IPS-NIHi11 (cell line): ENCODE measurements at places on chromosomes 6 and 20.

GRCh38 chr6:33789550-33789895 lies 593 bp upstream of the LEMD2 start:
- no peak for DNase-seq

GRCh38 chr20:51125780-51126179 lies 102.9 kb upstream of the KCNG1 start:
- no peak for DNase-seq

DNA sequence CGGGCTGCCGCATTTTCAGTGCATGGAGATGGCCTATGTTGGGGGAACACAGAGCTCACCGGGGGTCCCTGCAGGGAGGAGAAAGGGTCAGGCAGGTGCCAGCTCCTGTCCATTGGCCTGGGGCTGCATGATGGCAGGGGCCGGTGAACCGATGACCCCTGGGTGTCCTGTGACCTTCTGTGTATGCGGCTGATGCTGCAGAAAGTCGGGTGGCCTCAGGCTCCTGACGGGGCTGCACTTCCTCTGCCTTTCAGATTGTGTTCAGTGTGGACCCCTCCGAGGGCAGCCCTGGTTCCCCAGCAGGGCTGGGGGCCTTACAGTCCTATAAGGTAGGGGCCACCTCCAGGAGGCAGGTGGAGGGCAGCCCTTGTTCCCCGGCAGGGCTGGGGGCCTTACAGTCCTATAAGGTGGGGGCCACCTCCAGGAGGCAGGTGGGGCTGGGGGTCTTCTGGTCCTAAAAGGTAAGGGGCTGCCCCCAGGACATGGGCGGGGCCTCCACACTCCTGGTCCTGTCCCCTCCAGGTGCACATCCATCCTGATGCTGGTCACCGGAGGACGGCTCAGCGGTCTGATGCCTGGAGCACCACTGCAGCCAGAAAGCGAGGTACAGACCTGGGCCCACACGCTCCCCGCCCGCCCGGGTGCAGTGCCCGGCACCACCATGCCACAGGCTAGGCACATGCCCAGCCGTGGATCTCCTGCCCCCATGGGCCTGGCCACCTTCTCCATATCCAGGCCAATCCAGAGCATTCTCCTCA lies 11.0 kb upstream of the TNFRSF6B start:
- no peak for DNase-seq

- peak; percentile 29 for DNase-seq
Measured at GRCh38 chr20:40646361-40646760, 42.7 kb downstream of the MAFB start.

GRCh38 chr6:89410788-89411144 lies 1.3 kb downstream of the RRAGD start:
- no peak for DNase-seq

DNA sequence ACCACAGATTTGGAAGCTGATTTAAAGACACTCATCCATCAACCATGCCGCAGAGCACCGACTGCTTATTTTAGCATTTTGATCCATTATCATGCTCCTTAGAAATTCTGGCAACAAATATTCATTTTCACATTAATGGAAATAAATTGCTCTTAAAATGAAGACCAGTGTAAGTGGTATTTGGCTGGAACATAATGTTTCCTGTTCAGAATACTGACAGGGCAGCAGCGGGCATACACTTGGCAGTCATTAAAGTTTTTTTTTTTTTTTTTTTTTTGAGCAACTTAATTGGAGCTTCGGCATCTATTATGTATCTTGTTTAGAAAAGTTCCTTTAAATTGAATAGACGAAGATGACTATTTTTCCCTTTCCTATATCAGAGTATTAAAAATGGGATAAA lies 47.4 kb downstream of the MAP3K5 start:
- DNase-seq: no peak

GRCh38 chr6:131288214-131288613 lies 152.9 kb downstream of the AKAP7 start:
- no peak for DNase-seq

GRCh38 chr6:22113026-22113766 lies 183.6 kb downstream of the PRL start:
- no peak for DNase-seq

- no peak for DNase-seq
Measured at GRCh38 chr20:36499211-36499610, 42.1 kb upstream of the MYL9 start.

GRCh38 chr6:141677598-141678211 lies 455.0 kb upstream of the GJE1 start:
- peak; percentile 14 for DNase-seq

DNA sequence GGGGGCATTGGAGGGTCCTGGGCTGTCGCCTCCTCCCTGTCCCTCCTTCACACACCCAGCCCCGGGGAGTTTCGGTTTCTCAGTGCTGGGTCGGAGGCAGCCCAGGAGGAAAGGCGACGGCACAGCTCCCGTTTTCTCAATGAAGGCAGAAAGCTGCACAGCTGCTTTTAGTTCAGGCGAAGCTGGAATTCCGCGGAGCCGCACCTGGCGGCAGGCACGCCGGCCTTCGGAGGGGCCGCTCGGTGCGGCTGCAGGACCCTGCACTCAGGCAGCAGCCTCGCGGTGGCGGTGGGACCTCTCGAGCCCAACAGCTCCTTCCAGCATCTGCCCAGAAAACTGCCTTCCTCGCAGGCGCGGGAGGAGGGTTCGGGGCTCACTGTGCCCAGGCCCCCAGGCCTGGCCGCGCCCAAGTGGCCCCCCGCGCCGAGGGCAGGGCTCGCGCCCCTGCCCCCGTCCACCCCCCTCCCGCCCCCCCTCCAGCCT lies 4.6 kb downstream of the FOXQ1 start:
- peak; percentile 61 for DNase-seq

DNA sequence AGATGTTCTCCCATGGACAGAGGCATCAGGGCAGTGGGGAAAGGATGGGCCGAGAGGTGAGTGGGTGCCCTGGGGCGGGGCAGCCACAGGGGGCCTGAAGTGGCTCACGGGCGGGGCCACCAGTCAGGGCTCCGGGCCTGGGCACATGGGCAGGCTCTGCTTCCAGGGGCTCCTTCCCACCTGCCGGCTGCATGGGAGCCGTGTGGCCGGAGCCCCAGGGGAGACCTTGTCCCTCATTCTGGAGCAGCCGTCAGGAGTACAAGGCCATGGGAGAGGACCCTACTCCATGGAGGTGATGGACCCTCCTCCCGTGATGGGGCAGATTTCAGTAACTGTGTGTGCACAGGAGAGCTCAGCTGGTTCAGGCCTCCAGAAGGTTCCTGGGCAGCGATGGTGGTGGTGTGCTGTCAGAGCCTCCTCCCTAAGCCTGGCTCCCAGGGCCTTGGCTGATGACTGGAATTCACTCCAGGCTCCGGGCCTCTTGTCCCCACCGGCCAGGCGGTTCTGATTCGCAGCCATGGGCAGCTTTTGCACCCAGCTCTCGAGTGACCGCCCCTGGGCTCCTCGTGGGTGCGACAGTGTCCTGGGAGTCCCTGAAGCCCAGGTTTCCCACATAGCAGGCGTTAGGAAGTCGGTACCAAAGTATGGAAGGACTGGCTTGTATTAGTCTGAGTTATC lies 6.2 kb downstream of the SLCO4A1 start:
- DNase-seq: no peak

DNA sequence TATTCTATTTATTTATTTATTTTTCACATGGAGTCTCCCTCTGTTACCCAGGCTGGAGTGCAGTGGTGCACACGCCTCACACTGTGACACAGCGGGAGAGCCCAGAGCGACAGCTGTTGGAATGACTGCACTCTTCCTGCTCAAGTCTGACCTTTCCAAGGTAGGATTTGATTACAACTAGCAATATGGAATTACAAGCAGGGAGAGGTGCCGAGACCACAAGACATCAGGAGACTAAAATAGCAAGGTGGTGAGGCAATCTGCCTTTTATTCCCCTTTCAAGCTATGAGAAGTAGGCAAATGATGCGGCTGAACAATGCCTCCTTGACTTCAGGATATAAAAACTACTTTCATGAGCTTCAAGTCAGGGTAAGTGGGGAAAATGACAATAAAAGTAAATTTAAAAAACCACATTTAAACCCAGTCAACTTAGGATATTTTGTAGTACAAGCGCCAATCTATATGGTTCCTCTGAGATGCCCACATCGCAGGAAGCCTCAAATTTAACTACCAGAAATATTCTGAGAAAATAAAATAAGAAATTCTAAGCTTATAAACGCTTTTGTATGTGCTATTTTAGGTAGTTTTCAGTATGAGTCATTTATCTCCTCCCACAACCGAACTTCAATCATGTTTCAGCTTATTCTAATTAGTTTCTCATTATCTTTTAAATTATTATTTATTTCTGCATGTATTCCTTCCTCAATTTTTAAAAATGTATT lies 146.9 kb upstream of the SGK1 start:
- DNase-seq: peak; percentile 38

- no peak for DNase-seq
Measured at GRCh38 chr6:88168362-88168761, 2.2 kb upstream of the CNR1 start.

DNA sequence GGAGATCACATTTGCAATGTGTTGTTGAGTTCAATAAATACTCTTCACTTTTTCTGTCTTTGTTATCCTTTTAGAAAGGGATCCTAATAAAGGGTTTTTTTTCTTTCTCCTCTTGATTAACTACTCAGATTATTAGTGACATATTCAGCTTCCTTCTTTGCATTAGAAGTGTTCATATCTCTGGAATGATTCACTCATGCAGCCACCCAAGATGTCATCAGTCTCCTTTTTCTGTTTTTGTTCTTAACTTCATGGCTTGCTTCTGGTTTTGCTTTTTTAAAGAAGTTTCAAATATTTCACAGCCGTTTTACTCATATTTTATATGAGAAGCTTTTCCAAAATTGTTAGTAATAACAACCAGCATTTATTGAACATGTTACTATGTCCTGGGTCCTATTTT lies 187.6 kb downstream of the TMEM242 start:
- no peak for DNase-seq

GRCh38 chr6:108541843-108542759 lies 18.6 kb upstream of the FOXO3 start:
- peak; percentile 76 for DNase-seq

GRCh38 chr6:50608421-50608820 lies 104.9 kb upstream of the TFAP2D start:
- DNase-seq: no peak

- no peak for DNase-seq
Measured at GRCh38 chr6:151430886-151431285, 21.0 kb downstream of the RMND1 start.

DNA sequence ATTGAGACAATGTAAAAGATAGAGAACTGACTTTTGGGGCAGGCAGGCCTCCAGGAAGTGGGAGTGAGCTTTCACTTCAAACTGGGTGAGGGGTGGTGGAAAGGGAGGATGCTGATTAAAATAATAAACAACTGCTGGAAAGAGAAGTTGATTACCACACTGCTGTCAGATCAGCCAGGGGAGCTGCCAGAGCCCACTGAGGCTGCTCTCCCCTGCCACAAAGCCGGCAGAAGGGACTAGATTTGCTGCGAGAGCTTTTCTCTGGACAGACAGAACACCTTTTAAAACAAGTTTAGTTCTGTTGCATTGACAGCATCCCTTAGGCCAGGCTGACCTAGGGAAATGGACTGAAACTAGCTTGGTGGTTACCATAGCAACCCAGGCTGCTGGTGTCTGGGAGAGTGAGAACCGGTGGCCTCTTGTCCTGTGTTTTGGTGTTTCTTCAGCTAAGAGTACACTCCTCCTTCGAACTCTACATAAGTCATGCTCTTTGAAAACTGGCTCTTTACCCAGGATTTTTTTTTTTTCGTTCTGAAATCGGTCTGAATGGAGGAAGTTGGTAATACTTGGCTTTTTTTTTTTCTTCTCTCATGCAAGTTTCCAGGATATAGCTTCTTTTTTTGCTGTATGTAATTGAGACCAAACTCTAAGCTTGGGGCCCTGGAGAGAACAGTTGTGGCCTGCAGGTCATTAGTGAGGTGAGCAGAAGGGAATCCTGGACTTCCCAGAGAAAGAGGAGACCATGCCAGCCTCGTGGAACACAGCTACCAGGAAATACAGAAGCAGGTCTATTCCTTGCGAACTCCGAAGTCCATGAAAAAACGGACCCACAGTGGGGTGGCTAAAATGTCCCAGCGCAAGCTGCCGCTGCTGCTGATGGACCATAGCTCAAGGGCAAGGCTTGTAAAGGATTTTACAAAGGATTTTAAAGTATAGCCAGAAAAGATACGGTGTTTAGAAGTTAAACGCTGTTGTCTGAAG lies 374.4 kb downstream of the UTRN start:
- peak; percentile 48 for DNase-seq

- no peak for DNase-seq
Measured at GRCh38 chr6:163189609-163190008, 224.9 kb upstream of the QKI start.

DNA sequence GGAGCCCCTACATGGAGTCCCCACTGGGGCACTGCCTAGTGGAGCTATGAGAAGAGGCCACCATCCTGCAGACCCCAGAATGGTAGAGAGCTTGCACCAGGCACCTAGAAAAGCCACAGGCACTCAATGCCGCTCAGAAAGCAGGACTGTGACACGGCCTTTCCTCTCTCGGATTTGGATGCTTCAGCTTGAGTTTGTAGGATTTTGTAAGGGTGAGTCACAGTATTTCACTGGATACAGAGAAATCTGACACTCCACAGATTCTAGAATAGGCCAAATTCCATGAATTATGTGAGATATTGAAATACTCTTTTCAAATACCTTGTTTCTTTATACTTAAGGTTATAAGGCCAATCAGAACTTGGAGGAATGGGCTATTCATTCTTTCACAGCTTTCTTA lies 424.5 kb downstream of the HTR1B start:
- DNase-seq: no peak

- DNase-seq: no peak
Measured at GRCh38 chr6:29726571-29727194, 3.4 kb downstream of the HLA-F start.

DNA sequence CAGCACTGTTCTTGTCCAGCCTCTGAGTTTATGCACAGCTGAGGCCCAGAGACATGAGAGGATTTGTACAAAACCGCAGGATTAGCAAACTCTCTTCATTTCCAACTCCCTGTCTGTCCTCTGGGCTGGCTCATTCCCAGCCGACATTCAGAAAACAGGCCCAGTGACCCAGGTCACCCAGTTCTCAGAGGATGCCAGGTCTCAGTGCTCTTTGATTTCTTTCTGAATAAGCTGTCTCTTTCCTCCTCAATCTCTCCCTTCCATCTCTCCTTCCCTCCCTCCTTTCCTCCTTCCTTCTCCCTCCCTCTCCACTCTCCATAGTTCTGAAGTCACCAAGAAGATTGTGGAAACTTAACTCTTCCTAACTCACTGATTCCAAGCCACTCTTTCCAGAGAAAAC lies 372.7 kb upstream of the SULF2 start:
- DNase-seq: no peak

DNA sequence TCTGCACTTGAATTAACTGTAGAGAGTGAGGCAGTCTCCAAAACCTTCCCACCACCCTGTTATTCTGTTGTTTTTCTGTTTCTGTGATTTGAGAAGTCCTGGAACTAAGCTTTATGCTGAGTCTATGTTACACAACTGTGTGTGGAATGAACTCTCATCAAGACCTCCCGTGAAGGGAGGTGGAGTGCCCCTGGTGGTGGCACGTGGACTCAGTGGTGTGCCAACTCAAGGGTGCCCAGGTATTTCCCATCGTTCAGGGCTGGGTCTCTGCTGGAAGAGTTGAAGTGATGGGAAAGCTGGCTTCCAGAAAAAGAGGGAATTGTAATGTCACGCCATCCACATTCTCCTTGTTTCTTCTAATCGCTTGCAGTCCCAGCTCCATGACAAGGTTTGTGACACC lies 374.2 kb downstream of the SMOC2 start:
- DNase-seq: no peak

GRCh38 chr6:41584668-41585205 lies 38.6 kb downstream of the FOXP4 start:
- peak; percentile 70 for DNase-seq

GRCh38 chr6:112886415-112886814 lies 539.3 kb downstream of the RFPL4B start:
- DNase-seq: no peak

GRCh38 chr6:68476611-68477010 lies 158.5 kb upstream of the ADGRB3 start:
- DNase-seq: no peak

- DNase-seq: no peak
Measured at GRCh38 chr20:39605908-39606307, 643.8 kb downstream of the DHX35 start.
